ENCODE measurements at places on chromosomes 11 and 22.

GRCh38 chr11:110022548-110022947, 70.6 kb upstream of the ZC3H12C start:
- no peak for DNase-seq

GRCh38 chr11:3797329-3798090, at the start of gene NUP98:
Gene NUP98, minus strand, starts transcription at chr11:3797554. Its CDS starts 15,437 bp downstream, at chr11:3782117.
- DNase-seq = peak; percentile 99

DNA sequence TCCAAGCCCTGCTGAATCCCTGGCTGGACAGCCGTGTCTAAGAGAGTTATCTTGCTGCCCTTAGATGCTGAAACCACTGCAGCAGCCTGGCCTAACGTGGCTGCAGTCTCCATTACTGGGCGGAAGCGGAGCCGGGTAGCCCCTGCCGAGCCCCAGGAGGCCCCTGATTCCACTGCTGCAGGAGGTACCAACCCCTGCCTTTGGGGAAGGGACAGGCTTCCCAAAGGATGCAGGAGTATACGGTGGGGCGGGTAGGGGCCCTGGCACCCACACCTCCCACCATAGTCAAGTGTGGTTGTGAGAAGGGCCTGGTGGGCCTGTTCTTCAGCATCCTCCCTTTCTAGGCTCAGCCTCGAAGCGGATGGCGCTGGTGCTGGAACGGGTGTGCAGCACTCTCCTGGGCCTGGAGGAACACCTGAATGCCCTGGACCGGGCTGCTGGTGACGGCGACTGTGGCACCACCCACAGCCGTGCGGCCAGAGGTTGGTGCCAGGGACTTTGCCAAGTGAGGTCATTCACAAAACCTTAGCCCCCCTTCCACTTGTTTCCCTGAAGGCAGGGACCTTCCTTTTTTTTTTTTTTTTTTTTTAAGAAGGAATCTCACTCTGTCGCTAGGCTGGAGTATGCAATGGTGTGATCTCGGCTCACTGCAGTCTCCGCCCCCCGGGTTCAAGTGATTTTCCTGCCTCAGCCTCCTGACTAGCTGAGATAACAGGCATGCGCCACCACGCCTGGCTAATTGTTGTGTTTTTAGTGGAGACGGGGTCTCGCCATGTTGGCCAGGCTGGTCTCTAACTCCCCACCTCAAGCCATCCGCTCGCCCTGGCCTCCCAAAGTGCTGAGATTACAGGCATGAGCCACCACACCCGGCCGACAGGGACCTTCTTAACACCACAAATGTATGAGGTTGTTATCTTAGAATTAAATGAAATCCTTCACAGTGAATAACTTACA, 11.0 kb downstream of the TKFC start:
- DNase-seq = no peak

DNA sequence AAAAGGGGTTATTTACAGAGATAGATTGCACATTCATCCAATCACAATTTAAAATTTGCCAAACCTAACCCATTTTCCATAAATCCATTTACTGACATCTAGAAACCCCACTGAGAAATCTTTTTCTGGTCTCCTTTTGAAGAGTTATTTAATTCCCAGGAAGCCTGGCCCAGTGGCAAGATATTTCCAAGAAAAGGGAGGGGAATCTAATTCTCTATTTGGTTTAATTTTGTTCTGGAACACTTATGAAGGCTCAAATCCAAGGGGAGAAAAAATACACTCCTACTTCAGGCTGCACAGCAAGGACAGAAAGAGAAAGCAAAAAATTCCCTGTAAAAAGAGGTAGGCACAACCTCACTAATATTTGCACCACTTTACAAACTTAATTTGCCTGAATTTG, 88.2 kb upstream of the LDLRAD3 start:
- no peak for DNase-seq

- DNase-seq = no peak
These were observed 64.6 kb downstream of the KCNJ1 start for GRCh38 chr11:128802358-128802981.

GRCh38 chr11:45382133-45382878, 96.2 kb upstream of the SYT13 start:
- no peak for DNase-seq

DNA sequence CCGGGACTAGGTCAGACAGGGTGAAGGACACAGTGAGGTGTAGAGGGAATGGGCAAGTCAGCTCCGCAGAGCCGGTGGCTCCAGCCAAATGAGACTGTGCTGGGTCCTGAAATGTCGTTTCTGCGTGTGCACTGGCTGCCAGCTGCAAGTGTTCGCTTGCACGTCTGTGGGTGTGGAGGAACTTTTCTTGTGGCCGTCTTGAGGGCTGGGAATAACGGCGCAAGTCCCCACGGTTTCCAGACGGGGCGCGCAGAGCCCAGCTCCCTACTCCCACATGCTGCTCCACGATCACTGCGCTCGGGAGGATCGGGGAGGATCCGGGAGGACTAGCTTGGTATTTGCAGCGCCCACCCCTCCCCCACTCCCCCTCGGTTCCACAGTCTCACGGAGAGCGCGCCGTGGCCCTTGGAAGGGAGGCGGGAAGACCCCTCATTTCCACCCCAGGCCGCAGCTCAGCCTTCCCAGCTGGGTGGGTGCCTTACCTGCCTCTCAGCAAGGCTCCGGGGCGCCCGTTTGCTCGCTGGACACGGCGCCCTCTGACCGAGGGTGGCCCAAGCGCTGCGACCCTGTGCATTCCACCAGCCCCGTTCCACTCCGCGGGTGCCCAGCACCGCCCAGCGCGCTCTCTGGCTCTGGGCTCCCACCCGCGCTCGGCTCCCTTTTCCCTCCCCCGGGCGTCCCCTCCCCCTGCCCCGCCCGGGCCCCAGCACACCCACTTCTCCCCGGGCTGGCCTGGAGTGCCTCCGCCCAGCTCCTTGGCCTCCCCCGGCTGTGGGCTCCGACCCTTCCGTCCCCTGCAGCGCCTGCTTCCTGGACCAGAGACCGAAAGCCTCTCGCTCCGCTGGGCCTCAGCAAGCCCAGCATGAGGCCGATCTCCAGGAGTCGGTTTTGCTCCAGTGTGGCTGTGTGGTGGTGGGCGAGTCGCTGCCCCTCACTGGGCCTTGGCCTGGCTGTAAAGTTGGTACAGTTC, at the start of gene KCNE3:
TSS of gene KCNE3 (minus strand) at position 634 of the 970 bp plus-strand sequence. CDS start 9,986 bp downstream, outside the sequence.
- DNase-seq = no peak

GRCh38 chr11:44955015-44955738, 4.5 kb upstream of the TP53I11 start:
- no peak for DNase-seq

DNA sequence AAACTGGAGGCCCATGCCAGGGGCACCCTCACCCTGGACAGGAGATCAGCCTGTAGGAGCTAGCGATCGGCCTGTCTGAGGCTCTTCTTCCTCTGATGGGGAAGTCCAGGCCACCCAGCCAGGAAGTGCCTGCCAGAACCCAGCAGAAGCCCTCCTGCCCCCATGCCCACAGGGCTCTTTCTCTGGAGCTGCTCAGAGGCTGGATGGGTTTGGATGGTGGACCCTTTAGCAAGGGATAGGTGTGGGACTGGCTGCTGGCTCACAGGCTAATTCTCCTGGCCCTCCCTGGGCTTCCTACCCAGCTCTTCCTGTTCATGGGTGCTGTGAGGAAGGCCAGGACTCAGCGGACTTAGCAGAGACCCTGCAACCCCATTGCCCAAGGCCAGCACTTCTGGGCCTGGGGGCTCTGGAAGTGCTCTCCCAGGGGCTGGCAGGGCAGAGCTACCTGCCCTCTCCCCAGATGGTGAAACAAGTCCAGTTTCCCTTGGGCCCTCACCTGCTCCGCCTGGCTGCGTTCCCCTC, 7.6 kb downstream of the FXYD2 start:
- DNase-seq = no peak

- no peak for DNase-seq
These were observed 34.7 kb downstream of the ALX4 start for GRCh38 chr11:44275241-44275640.

DNA sequence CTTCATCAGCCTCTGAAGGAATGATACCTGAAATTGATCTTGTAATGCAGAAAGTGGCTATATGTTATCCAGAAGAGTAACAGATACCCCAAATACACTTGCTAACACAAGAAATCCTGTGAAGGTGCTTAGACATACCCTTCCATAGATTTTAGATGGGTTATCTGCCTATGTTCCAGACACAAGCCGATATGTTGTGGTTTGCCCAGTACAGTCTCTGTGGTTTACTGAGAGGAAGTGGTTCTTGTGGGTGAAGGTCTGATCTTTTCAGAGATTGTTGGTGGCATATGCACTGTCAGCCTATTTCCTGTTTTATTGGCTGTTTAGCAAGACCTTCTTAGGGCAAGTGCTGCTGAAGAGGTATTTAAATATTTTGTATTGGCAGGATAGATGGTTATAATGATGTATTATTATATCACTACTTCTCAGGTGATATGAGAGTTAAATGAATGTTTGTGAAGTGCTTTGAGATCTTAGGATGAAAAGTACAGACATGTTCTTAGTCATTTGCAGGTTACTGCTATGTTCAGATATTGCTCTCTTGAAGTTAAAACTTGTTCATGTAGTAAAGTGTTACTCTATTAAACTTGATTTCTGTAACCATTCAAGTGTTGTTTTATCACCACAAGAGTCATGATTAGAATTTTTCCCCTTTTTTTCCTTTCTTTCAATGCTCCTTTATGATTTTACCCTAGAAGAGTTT, 8.2 kb downstream of the ARHGEF12 start:
- no peak for DNase-seq

- no peak for DNase-seq
These were observed 135.5 kb downstream of the NOX4 start for GRCh38 chr11:89355646-89356045.

DNA sequence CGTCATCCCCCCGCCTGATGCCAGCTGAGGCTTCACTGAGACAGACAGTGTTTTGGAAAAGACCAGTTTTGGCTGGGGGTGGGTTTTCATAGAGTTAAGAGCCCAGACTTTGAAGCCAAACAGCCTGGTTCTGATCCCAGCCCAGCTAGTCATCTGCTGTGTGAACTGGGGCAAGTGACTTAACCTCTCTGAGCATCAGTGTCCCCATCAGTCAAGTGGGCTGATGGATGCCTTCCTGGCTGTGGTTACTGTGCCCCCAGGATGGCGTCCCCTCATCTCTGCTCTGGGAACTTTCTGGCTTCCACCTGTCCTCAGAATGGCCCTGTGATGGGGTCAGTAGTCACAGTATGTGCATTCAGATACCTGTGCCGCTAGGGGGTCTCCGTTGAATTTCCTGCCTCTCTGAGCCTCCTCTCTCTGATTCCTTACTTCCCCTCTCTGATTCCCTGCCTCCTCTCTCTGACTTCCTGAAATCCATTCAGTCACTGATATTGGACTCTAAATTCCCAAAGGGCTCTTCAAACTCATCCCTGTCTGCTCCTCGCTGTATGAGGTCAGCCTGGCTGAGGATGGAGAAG, 2.4 kb downstream of the RASD2 start:
- DNase-seq = no peak

GRCh38 chr11:79244798-79245197, 196.0 kb downstream of the TENM4 start:
- DNase-seq = no peak

DNA sequence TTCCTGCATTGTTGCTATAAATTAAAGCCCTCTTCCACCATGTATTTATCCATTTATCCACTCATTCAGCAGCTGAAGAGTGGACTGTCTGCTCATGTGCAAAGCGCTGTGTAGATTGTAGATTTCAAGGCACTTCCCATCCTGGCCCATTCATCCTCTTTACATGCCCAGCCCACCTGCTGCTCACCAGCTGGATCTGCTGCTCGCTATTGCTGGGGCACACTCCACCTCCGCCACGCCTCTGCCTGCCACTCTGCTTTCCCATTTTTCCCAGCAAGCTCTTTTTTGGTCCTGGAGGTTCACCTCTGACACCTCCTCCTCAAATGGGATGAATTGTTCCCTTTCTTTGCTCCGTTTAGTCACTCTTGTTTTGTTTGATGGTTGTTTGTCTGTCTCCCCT, 48.3 kb downstream of the CEP164 start:
- DNase-seq = no peak

DNA sequence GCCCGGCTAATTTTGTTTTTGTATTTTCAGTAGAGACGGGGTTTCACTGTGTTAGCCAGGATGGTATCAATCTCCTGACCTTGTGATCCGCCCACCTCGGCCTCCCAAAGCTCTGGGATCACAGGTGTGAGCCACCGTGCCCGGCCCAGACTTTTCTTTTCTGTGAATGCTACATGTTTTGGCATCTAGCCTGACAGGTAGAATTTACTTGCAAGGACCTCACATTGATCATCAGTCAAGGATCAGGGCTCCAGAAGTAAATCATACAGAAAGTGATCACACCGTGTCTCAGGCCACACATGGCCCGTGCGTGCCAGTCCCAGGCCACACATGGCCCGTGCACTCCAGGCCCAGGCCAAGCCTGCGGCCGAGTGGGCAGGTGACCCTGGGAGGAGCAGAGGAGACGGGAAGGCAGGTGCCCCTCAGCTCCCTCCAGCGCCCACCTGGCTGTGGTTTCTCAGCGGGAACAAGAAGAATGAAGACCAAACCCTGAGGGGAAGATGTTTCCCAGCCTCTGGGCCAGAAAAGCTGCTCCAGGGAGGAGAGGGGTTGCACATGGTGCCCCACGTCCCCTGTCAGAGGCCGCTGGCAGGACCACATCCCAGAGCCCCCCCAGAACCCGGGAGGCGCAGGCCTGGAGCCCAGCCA, 76.2 kb downstream of the BRD1 start:
- no peak for DNase-seq

GRCh38 chr11:109853156-109853776, 239.9 kb upstream of the ZC3H12C start:
- no peak for DNase-seq

DNA sequence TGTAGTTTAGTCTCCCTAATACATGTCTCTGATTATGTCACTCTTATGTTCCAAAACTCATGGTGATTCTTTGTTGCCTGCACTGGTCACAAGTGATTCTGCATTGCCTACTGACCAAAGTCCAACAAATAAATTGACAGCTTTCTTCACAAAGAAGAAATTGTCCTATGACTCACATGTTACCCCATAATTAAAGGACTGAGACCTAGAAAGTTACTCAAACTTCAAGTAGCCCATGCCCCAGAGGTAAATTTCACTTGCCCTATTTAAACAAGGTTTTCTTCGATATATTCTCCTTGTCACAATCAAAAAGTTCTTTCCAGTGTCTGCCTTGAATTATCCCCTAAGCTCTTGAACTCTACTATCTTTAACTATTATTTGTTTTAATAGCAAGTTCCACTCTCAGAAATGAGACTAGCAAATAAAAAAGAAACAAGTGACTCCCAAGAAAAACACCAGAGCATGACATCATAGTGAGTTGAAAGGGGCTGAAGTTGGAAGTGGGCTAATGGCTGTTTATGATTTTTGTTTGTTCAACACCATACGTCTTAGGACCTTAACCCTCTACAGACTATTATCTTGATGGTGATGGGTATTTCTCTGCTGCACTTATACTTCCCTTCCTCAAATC, 94.5 kb upstream of the BLID start:
- no peak for DNase-seq

DNA sequence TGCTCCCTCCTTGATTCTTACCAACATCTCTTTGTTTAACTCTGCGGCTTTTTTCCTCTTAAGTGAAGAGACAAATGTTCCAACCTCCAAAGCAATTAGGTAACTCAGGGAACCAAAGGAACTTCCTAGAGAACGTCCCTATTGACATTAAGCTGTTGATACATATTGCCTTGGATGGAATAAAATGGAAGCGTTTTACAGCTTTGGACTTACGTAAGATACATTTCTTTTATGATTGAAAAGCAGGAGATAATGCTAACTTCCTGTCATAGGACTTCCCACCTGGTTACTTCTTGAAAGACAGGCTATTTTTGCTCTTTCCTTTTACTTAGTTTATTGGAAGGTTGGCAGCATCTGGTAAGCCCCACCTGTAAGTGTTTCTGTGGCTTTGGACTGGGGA, 245.7 kb upstream of the CTSC start:
- no peak for DNase-seq
